GM12878 (cell line): ENCODE measurements at places on chromosomes 4 and X. TPM values are rescaled to one million over a fixed set of nuclear protein-coding genes. Genes with fewer than 3 reads are reported as not detected.

The CFAP97 gene
- 49.1 and 50.4 TPM in 2 replicates for total RNA-seq

The TXLNG gene
- 19.7 and 20.1 TPM in 2 replicates for total RNA-seq

The HEPH gene
- 0.35 and 0.41 TPM in 2 replicates for total RNA-seq

The CT45A3 gene
- total RNA-seq, result not detected in 2 replicates

The LIN54 gene
- total RNA-seq, result 13.1 and 14.5 TPM in 2 replicates

The FAM149A gene
- total RNA-seq, result 0.38 and 0.53 TPM in 2 replicates

The KLHL13 gene
- total RNA-seq, result 13.5 and 14.7 TPM in 2 replicates

The TRIML1 gene
- not detected in 2 replicates for total RNA-seq

The AGA gene
- total RNA-seq, result 18.9 and 19.1 TPM in 2 replicates

The CCKAR gene
- total RNA-seq, result not detected in 2 replicates

The GAGE2A gene
- total RNA-seq, result 0.45 and 0.56 TPM in 2 replicates

The RASSF6 gene
- 0.43 and 0.62 TPM in 2 replicates for total RNA-seq

The EPGN gene
- total RNA-seq, result not detected in 2 replicates

The PLRG1 gene
- total RNA-seq, result 83.9 and 95.9 TPM in 2 replicates

The P2RY10 gene
- total RNA-seq, result 72.2 TPM in 2 replicates

The ATP1B4 gene
- total RNA-seq, result not detected in 2 replicates

The MAGEB10 gene
- not detected in 2 replicates for total RNA-seq

The CC2D2A gene
- 0.64 and 0.67 TPM in 2 replicates for total RNA-seq

The PRRG1 gene
- total RNA-seq, result not detected in 2 replicates

The DSPP gene
- not detected in 2 replicates for total RNA-seq

The TAF7L gene
- total RNA-seq, result not detected in 2 replicates

The CCDC160 gene
- total RNA-seq, result not detected in 2 replicates

The CXCR3 gene
- 45.4 and 48.2 TPM in 2 replicates for total RNA-seq

The PRRG3 gene
- total RNA-seq, result not detected in 2 replicates

The SYNPO2 gene
- total RNA-seq, result 0.31 and 0.40 TPM in 2 replicates

The NPY2R gene
- total RNA-seq, result not detected in 2 replicates

The UGT2B15 gene
- total RNA-seq, result 0.27 TPM in 1 of 2 replicates, not detected in the other

The SYTL4 gene
- total RNA-seq, result 0.74 TPM in 1 of 2 replicates, not detected in the other

The RENBP gene
- 4.9 and 6.8 TPM in 2 replicates for total RNA-seq

The C4orf17 gene
- total RNA-seq, result not detected in 2 replicates

The CT45A10 gene
- total RNA-seq, result not detected in 2 replicates

The MXRA5 gene
- total RNA-seq, result 0.03 TPM in 2 replicates

The POF1B gene
- total RNA-seq, result 0.64 and 1.1 TPM in 2 replicates

The PROM1 gene
- total RNA-seq, result 0.08 TPM in 1 of 2 replicates, not detected in the other

The PABPC4L gene
- not detected in 2 replicates for total RNA-seq

The SERTM2 gene
- not detected in 2 replicates for total RNA-seq

The COL25A1 gene
- not detected in 2 replicates for total RNA-seq

The CDX4 gene
- not detected in 2 replicates for total RNA-seq

The PARM1 gene
- total RNA-seq, result 41.4 and 43.2 TPM in 2 replicates

The CCDC110 gene
- 1.3 and 1.5 TPM in 2 replicates for total RNA-seq

The IL15 gene
- total RNA-seq, result 7.0 and 8.1 TPM in 2 replicates

The C4orf54 gene
- not detected in 2 replicates for total RNA-seq

The WFS1 gene
- 4.1 and 4.6 TPM in 2 replicates for total RNA-seq

The RTL3 gene
- 0.19 and 0.23 TPM in 2 replicates for total RNA-seq

The TMEM187 gene
- total RNA-seq, result 6.1 and 6.3 TPM in 2 replicates

The IRS4 gene
- total RNA-seq, result not detected in 2 replicates

The FGB gene
- 2.0 and 2.7 TPM in 2 replicates for total RNA-seq

The NPY5R gene
- not detected in 2 replicates for total RNA-seq

The CTAG1A gene
- not detected in 2 replicates for total RNA-seq

The LINC00632 gene
- total RNA-seq, result 0.24 and 0.26 TPM in 2 replicates

The TRPC3 gene
- not detected in 2 replicates for total RNA-seq
